Stimulated activated CD8-positive, alpha-beta memory T cell treated with anti-CD3 and anti-CD28 coated beads, Interleukin-12 subunit alpha, Interleukin-12 subunit beta, amount 100 ng/mL, for 1 hour (primary cell): ENCODE measurements at places on chromosomes 7 and 10.

GRCh38 chr7:137266764-137267163, 76.8 kb downstream of the PTN start:
- DNase-seq, result no peak

DNA sequence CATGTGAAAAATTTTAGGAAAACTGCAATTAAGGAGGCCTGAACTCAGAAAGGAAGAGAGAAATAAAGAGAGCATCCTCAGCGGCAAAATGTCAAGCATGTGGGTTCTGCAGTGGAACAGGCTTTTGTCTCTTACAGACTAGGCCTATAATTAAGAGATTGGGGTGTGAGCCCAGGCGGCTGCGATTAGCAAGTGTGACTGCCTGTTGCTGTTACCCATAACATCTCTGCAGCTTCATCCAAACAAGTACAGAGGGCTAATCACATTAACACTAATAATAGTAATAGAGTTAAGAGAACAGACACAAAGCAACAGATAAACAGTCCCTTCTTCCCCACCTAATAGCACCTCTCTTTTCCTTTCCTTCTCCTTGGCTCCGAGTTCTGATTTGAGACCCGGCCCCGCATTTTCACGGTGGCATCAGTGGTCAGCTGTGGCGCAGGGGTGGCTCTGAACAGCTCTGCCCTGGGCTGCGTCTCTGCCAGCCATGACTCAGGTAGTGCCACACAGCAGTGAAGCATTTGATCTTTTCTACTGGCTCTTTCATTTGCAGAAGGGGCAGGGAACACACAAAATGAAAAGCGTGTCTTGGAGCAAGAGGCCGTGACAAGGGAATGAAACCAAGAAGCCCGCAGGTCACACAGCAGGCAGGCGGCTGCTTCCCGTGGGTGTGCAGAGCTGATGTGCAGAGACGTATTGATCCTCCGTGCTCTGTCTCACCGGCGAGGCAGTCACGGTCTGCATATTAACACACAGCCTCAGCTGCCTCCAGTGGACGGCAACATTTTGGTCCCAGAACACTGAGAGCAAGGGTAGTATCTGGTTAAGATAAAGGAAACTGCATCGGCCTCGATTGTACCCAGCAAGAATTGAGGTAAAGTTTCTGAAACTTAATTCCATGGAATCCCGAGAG, 103.1 kb downstream of the KLF6 start:
- no peak for DNase-seq

- DNase-seq, result no peak
Observed at GRCh38 chr10:123150271-123150985, 2.5 kb downstream of the HMX2 start.

- no peak for DNase-seq
Observed at GRCh38 chr7:155007947-155008346, 5.0 kb upstream of the PAXIP1 start.

- DNase-seq, result no peak
Observed at GRCh38 chr10:97919012-97919411, 69.4 kb downstream of the GOLGA7B start.

- DNase-seq, result no peak
Observed at GRCh38 chr7:50690541-50691011, 92.1 kb downstream of the GRB10 start.

GRCh38 chr7:157021071-157021870, 10.8 kb upstream of the MNX1 start:
- no peak for DNase-seq

- DNase-seq, result no peak
Observed at GRCh38 chr10:112375721-112376395, 1.9 kb downstream of the ACSL5 start.

DNA sequence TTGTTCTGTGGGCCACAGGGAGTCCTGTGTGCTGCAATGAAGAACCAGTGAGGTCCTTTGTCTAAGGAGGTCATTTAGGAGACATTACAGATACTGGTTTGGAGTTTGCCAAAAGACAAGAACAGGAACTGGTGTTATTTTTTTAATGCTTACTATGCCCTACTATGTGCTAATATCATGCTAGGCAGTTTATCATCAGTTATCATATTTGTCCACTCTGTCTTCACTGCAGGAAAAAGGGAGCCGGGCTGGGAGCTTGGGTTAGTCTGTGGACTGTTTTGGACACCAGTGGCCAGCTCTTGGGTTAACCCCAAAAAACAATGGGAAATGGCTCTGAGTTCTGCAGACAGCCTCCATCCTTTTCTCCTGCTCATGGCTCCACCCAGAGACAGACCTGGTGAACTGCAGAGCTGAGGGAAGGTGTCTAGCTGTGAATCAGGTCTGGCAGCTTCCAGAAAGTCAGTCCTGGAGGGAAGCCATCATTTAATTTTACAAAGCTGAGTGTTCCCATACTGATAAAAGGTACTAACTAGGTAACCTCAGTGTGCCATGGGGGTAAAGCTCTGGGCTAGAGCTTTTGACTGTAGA, 101.2 kb upstream of the ZNF746 start:
- DNase-seq, result no peak

- no peak for DNase-seq
Observed at GRCh38 chr7:98303906-98304305, 22.4 kb downstream of the BRI3 start.

GRCh38 chr10:89242345-89242684, 9.3 kb downstream of the LIPA start:
- no peak for DNase-seq

GRCh38 chr10:12459762-12460161, 110.4 kb downstream of the CAMK1D start:
- no peak for DNase-seq

GRCh38 chr10:59237775-59238174, 61.3 kb downstream of the PHYHIPL start:
- DNase-seq, result no peak

DNA sequence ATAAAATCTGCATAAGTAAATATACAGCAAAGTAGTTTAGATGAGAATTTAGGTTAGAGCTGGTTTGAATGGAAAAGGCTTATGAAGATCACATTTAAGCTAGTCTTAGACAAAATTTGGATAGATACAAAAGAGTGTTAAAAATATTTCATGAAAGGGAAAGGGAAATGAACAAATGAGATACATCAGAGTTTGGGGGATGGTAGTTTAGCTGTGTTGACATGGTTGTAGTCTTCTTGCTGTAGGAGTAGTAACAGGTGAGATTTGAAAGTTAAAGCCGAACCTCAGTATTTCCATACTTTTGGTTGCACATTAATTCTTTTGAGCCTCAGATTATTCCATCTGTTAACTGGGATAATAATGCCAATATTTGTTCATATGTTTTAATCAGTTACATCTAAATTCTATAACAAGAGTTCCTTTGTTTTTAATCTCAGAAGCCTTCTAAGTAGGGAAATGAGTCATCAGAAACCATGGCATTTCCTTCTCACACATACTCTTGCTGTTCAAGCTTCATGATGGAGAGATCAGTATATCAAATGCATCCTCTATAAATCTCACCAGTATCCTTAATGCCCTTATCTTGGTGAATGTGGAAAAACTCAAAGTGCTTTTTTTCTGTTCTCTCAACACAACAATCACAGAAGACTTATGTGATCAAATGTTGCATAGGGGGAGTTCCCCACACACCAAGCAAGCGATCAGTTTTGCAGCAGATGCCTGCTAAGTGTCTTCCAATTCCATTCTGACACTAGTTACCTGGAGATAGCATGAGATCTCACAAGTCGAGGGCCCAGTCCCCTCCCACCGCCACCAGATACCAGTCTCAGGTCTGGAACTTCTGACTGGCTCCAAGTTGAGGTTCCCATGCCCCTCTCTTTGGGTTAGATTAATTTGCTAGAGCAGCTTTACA, 84.7 kb downstream of the MAPK8 start:
- DNase-seq, result no peak
